ENCODE measurements at places on chromosomes 3 and 15.

DNA sequence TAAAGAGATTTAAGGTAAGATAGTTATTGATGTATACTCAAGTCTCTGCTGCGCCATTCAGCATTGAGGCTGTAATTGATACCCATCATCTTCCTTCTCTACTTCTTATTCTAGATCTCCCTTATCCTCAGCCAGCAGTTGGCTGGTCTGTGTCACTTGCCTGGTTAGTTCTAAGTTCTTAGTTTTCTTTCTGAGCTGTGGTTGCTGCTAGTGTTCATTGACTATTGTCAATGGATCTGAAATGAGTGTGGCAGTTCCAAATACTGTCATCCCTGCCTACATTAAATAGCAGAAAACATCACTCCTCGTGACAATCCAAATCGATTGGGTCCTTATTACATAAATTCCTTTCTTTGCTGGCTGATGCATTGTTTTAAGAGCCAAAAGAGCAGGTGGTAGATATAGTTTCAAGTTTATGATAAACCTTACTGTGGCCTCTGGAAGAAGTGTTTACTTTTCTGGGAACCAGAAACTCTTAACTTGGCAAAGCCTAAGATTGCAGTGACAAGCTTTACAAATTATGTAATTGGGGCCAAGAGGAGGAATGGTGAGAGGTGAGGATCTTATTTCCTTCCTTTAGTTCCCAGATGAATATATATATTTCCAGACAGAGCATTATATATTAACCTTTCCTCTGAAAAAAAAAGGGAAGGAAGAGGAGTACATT is 168.0 kb downstream of the GMNC start:
- no peak for DNase-seq

- DNase-seq = no peak
Observed at GRCh38 chr15:70584441-70584837, 178.9 kb downstream of the UACA start.

GRCh38 chr3:194685065-194685717 is 492 bp upstream of the FAM43A start:
- no peak for DNase-seq

- no peak for DNase-seq
Observed at GRCh38 chr3:128400671-128401070, 66.0 kb downstream of the DNAJB8 start.

- DNase-seq = no peak
Observed at GRCh38 chr15:90344662-90345061, 7.4 kb upstream of the ZNF774 start.

DNA sequence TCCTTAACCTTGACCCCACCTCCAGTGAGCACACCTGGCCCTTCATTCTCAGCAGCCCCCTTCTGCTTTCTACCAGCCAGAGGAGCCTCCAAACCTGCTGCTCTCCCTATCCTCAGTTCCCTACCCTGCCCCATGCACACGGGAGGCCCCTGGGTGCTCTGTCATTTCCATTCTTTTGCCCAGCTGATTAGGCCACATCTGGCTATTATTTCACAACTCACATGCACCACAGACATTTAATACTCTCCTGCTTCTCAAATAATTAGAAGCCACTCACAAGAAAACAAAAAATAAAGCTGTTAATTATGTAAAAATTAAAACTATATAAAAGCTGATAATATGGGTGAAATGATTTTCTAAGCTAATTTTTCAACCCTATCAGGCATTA is 50.7 kb downstream of the MYLK start:
- DNase-seq = no peak

- DNase-seq = no peak
Observed at GRCh38 chr3:145981056-145981455, 179.9 kb downstream of the PLOD2 start.

- no peak for DNase-seq
Observed at GRCh38 chr15:91407269-91407889, 307.3 kb downstream of the SV2B start.

- no peak for DNase-seq
Observed at GRCh38 chr3:192514081-192514753, 213.1 kb downstream of the FGF12 start.

- no peak for DNase-seq
Observed at GRCh38 chr3:13495351-13495813, 15.3 kb downstream of the HDAC11 start.

GRCh38 chr15:95604634-95605036 is 725.9 kb upstream of the NR2F2 start:
- no peak for DNase-seq

GRCh38 chr3:172133838-172134237 is 94.5 kb downstream of the FNDC3B start:
- DNase-seq = no peak

- no peak for DNase-seq
Observed at GRCh38 chr3:125313060-125313635, 62.0 kb downstream of the ZNF148 start.

GRCh38 chr3:14142567-14143270 is 17.9 kb downstream of the TMEM43 start:
- DNase-seq = no peak

DNA sequence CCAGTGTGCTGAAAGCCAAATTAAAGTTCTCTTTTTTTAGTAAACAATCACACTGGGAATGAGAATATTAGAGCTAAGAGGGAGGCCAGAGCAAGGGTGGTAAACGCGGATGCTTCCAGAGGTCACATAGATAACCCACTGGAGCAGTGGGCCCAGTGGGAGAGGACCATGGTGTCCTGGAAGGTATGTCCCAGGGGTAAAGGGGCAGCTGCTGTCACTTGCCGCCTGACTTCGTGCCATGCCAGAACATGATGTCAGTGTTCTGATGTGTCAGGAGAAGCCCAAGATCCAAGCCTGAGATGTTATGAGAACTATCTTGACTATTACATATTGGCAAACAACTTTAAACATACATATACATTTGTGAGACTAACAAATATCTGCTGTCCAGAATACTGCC is 211.9 kb upstream of the IL12A start:
- no peak for DNase-seq

- no peak for DNase-seq
Observed at GRCh38 chr15:63291507-63291906, 14.1 kb downstream of the APH1B start.

- no peak for DNase-seq
Observed at GRCh38 chr3:191770541-191770940, 309.6 kb downstream of the PYDC2 start.

DNA sequence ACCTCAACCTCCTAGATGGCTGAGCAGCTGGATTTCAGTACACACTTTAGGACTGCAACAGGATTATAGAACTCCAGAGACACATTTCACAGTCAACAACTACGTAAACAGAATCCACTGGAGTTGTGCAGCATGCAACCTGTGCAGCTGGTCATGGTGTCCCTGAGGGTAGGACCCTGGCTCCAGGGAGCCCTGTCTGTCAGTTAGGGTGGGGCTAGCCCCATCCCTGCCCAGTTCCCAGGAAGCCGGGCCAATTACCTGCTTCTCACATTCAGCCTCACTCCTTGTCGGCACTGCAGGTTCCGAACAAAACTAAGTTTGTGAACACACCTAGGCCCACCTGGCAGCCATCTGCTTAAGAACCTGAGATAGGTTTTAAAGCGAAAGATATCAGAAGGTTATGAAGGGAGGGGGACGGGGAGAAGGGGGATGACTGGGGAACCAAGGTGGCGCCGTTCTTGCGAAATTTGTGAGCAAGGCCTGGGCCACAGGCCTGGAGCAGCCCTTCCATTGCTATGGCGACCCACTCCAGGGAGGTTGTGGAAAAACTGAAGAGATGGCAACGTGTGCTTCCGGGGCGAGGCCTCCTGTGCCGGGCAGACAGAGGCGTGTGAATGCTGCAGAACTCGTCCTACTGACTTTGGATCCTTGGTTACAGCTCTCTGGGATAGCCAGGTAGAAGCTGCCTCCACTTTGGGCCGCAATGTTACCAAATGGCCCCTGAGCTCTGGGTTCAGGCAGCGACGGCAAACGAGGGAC is 25.3 kb downstream of the ACSBG1 start:
- no peak for DNase-seq

GRCh38 chr3:174424656-174425055 is 434.5 kb upstream of the NAALADL2 start:
- no peak for DNase-seq

DNA sequence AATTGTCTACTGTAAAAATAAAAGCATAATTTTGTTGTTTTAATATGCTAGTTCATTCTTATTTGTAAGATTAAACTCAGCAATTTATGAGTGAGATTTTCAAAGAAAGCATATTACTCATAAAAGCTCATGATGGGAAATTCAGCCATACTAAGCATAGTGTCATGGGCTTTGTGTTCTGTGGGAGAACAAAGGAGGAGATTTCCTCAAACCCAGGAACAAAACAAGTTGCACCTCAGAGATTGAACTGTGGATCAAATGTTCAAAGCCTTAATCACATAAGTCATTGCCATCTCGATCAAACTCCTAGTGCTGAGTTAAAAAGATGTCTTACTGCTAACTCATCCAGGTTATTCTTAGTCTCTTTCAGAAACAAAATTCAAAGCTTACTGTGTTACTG is 85.6 kb upstream of the PDZRN3 start:
- no peak for DNase-seq

DNA sequence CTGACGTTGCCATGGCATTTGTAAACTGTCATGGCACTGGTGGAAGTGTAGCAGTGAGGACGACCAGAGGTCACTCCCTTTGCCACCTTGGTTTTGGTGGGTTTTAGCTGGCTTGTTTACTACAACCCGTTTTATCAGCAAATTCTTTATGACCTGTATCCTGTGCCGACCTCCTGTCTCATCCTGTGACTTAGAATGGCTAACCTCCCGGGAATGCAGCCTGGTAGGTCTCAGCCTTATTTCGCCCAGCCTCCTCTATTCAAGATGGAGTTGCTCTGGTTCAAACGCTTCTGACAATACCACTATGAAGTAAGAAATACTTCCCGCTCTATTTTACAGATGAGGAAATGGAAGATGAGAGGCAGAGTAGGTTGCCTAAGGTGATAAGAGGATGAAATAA is 16.6 kb downstream of the PAQR9 start:
- DNase-seq = no peak

DNA sequence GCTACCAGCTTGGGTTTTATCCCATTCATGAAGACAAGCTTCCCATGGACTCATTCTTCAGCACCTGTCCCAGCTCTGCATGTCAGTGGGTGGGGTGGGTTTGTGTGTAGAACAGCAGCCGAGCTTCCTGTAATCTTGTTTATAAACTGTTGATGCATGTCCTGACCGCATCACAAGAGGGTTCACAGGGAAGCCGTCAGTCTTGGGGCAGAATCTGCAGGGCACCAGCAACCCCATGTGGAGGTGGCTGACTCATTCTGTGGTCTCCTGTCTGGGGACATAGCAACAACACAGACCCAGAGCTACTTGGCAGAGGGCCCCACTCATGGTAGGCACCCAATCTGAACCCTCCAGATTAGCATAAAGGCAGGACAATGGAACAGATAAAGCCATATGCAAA is 35.6 kb downstream of the DAPK2 start:
- DNase-seq = peak; percentile 66

- DNase-seq = peak; percentile 50
Observed at GRCh38 chr3:69082805-69083204, 1.9 kb upstream of the ARL6IP5 start.

GRCh38 chr3:10492364-10493201 is 12.8 kb downstream of the ATP2B2 start:
- no peak for DNase-seq

DNA sequence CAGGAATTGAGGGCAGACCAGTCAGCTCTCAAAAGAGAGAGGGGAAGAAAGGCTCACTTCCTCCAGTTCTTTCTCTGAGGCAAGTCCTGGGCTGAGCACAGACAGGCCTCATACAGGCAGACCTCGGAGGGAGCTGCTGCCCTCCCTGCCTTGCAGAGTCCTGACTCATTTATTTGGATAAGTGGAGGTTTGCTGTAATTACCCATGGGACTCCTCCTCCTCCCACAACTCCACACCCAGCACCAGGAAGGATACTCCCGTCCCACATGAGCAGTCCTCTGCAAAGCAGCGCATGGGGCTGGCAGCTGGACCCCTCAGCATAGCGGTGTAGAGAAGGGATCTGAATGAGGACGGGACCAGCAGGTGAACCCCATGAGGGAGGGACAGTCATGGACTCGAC is 13.4 kb upstream of the SCN10A start:
- no peak for DNase-seq

DNA sequence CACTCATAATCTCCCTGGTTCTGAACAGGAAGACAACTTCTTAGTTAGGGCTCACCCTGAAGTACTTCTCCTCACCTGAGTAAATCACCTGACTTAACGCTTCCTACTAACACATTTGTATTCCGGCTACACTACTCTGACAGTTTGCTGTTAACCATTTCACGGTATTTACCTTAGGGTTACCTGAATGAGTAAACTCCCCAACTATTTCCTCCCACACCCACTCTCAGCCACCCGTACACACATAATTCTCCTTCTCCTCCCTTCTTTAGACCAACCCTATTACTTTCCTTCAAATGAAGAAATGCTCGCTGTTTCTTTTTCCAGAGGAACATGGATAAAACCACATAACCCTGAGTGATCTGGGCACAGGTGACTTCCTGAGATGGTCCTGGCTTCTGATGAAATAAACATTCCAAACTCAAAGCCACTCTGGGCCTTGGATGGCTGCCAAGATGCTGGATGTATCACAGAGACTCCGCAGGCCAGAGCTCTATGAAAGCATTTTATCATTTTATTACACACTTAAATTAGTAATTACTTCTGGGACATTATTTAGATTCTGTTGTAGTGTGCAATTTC is 183.6 kb upstream of the ATP11B start:
- DNase-seq = no peak

DNA sequence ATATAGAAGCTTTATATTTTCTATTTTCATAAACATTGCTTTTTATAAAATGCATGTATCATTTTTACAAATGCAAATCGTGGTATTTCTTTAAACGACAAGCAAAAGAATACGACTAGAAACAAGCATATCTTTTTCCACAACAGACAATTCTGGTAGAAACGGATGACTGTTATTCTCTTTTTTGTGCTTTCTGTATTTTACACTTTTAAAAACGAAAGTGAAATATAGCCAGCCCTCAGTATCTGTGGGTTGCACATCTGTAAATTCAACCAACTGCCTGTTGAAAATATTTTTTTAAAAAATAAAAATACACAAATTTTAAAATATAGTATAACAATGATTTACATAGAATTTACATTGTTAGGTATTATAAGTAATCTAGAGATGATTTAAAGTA is 61.3 kb downstream of the PRTG start:
- no peak for DNase-seq

GRCh38 chr3:40299721-40300335 is 9.7 kb upstream of the EIF1B start:
- DNase-seq = no peak

DNA sequence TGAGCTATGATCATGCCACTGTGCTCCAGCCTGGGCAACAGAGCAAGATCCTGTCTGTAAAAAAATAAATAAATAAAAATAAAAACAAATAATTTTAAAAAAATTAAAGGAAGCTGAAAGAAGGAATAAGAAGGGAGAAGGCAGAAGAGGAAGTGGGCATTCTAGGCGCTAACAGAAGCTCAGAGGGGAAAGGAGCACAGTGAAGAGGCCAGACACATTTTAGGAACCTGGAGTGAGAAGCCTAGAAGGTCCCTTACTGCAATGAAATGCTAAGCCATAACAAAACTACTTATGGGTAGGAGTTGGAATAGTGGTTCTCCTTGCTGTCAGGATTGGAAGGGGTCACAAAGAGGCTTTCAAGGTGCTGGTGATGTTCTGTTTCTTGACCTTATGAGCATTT is 64.0 kb downstream of the ITGB5 start:
- DNase-seq = no peak
